ENCODE measurements at places on chromosomes 3 and 15.

- DNase-seq = no peak
Observed at GRCh38 chr3:122974764-122975162, 52.8 kb downstream of the SEMA5B start.

DNA sequence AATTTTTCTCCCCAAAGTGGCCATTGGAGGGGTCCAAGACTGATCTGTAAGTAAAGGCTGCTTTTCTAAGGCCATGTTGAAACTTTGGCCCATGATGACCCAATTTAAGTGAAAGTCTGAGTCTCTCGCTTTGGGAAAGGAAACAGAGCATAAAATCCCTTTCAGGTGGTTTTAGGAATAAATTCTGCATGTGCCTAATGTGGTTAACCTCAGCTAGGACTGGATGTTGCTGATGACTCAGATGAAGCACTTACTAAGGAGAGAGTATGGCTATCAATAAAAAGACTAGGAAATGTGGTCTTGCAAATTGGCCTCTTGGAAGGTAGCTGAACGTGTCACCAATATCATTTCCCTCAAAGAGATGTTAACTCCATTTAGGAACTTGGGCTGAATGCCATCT, 458.5 kb downstream of the AGBL1 start:
- no peak for DNase-seq

- DNase-seq = no peak
Observed at GRCh38 chr15:40594429-40594836, 384 bp downstream of the KNL1 start.

DNA sequence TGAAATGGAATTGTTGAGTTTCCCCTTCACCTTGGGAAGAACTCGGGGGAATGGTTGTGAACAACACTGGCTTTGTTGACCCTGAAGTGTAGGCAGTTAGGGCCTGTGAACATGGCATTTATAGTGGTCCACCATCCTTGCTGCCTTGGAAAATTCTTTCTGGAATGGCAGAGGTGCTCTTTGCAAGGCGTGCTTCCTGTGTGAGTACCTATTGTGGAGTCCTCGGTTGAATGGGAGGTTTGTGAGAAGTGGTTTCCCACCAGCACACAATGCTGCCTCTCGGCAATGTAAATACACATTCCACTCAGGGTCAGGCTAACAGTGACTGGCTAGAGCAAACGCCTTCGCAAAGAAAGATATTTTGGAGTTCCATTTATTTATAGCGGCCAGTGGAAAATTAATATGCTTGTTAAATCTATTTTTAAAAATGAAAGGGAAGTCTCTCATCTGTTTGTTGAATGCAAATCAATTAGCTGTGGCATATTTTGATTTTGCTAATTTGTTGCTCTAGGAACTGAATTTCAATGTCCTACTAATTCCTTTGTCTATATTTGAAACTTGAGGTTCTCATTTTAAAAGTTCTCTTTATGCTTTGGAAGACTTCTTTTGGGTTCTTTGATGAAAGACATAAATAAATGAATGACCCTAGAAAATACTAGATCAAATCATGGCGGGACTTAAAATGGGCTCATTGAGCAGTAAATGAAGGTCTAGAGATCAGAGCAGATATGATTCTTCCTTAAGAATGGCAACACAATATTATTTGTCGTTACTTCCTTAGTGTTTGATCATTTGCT, 59.5 kb downstream of the FNDC3B start:
- no peak for DNase-seq

GRCh38 chr15:37789881-37790280, 144.6 kb upstream of the TMCO5A start:
- DNase-seq = no peak

DNA sequence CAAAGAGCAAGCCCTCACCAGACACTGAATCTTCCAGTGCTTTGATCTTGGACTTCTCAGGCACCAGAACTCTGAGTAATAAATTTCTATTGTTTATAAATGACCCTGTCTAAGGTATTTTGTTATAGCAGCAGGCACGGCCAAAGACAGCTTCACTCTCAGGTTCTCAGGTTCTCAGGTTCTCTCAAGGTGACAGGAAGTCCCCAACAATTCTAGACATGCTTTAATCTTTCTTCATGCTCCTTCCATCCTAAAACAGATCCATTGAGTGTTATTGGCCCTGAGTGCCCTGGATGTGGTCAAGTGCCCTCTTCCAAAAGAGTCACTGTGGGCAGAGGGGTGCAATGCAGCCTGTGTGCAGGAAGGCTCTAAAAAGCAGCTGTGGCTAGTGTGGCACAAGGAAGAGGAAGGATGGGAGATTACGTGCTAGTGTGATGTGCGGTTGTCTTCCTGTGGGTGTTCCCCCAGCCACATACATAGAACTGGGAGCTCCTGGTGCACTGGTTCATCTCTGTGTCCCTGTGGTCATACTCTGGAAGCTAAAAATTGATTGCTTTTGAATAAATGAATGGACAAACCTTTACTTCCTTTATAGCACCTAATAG, 11.0 kb upstream of the RAB7A start:
- DNase-seq = no peak

DNA sequence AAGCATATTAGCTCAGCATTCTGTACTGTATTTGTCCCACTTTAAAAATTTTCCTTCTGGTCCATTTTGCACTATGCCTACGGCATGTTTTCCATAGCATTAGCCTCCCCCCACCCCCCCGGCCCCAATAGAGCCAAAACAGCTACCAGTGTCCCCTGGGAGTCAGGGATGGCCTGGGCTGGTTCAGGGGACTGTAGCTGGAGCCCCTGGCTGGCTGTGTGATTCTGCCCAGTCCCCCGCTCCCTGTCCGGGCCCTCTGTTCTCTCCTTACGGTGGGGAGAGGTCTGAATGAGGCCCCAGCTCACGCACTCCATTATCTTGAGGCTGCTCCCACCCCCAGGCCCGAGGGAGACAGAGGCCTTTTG, 70.1 kb downstream of the KLF15 start:
- DNase-seq = no peak

- no peak for DNase-seq
Observed at GRCh38 chr15:97165205-97165604, 795.3 kb upstream of the ARRDC4 start.

- no peak for DNase-seq
Observed at GRCh38 chr3:99544786-99545281, 93.6 kb upstream of the COL8A1 start.

- DNase-seq = no peak
Observed at GRCh38 chr15:83219026-83219425, 11.4 kb upstream of the HDGFL3 start.

- no peak for DNase-seq
Observed at GRCh38 chr3:192825657-192826200, 91.9 kb downstream of the MB21D2 start.

- no peak for DNase-seq
Observed at GRCh38 chr3:187889106-187889505, 143.8 kb upstream of the BCL6 start.

DNA sequence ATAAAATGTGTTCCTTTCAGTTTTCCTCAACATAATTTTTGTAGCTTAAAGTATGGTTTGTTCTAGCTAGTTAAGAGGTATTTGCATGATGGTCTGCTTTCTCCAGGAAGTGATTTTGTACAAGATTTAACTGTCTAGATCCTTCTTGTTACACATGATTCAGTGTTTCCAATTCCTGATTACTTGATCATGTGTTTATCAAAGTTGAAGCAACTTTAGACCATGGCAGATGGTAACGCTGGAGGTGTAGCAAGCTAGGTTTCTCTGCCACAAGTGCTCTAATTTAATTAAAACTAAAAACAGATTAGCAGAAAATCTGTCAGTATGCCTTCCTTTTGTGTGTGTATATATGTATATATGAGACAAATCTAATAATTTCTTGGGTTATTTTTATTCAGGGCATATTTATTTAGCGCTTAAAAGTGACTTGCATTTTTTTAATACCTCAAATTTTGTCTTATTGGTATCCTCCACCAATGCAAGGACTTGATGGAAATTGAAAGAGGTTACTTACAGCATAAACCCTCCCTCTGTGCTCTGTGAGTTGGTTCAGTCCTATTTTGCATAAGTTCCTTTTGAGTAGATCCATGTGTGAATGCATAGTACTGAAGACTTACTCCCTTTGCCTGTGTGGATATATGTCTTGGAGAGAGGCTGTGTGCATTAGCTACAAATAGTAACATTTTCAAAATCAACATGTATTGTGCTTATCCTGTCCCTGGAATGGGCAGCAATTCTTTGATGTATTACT, 157.3 kb upstream of the CGNL1 start:
- no peak for DNase-seq

DNA sequence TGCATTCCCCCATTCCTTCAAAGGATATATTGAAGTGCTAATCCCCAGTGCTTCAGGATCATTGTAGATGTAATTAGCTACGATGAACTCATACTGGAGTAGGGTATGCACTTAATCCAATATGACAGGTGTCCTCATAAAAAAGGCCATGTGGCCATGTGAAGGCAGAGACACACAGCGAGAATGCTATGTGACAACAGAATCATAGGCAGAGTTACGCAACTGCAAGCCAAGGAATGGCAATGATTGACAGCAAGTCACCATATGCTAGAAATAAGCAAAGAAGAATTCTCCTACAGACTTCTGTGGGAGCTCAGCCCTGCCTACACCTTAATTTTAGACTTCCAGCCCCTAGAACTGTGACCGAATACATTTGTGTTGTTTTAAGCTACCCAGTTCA, 875.6 kb upstream of the ROBO1 start:
- DNase-seq = no peak

DNA sequence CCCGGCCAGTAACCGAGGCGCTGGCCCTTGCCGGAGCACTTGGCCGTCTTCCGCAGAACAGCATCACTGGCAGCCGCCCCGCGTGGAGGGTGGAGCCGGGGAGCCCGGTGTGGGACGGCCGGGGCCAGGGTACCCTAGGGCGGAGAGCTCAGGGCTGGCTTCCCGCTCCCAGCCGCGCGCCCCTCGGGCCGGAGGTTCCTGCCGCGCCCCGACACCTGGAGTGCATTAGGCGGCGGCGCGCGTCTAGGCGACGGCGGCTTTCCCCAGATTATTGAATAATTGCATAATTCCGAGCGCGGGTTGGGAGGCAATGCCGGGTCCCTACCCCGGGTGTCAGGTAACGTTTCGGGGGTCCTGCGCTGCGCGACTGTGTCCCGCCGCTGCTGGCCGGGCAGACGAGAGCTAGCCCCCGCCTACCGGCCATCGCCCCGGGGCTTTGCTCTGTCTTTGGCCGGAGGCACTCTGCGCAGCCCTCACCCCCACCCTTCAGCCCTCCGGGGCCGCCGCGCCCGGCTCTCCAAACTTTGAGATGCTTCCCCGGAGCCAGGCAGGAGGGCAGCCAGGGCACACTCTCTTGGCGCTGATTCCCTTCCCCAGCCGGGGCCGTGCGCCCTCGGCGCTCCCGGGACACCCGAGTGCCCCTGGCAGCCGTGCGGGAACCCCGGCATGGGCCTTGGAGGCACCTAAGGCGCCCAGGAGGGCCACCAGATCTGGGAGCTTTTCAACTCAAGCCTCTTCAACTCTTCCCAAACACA, 749 bp downstream of the ITGA11 start:
- DNase-seq = no peak

DNA sequence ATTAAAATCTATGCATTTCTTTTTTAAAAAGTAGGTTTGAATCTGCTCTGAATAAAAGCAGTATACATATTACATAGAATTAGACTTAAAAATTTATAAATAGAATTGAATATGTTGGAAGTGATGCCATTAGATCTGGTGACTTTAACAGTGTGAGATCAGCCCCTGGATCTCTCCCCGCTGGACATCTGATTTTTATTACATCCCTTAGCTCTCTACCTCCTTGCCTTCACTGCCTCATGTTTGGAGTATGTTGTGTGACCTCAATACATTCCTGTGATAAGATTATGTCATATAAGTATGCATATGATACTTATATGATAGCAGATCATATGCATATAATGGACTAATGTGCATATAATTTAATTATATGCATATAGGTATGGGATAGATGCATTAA, 643.4 kb upstream of the NR2F2 start:
- no peak for DNase-seq

DNA sequence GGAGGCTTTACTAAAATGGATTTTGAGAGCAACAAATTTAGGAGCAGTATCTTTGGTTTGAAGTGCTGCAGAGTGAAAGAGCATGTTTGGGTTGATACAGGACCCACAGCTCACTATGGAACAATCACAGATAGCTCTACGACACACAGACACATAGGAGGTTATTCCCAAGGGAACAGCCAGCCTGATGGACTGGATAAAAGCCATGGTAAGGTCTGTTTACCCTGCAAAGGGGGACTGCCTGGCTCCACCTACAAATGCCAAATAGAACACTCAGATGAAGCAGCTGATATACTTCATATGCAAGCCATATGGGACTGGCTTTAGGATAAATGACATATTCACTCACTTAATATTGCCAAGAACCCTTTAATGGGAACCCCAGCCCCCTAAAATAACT, 75.4 kb downstream of the CDC25A start:
- no peak for DNase-seq

- no peak for DNase-seq
Observed at GRCh38 chr3:51510996-51511395, 11.2 kb upstream of the DCAF1 start.

DNA sequence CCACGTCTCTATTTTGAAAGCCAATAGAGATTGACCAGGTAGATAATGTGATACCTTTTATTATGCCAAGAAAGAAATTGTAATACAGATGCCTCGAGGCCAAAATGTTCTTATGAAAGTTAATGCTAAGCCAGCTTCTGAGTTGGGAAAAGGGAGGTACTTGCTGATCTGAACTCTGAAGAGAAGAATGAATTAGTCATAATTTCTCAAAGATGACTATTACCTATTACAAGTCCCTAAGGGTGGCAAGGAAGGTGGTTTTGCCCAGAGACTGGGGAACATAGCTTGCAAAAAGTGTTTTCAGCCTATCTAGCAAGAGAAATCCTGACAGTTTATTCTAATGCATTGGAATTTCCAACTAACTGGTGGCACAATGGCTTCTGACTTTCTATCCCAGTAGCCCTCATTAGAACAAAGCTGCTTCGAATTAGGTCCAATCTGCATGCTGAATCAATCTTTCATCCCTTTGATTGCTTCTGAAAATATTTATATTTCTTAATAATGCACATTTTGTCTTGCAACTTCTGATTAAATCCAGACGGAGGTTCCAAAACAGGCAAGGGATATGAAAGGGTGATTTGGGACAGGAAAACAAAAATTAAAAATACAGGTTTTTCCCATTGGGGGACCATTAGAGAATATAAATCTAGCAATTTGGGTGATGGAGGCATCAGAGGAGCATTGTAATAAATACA, 17.7 kb upstream of the NR2F2 start:
- DNase-seq = no peak

DNA sequence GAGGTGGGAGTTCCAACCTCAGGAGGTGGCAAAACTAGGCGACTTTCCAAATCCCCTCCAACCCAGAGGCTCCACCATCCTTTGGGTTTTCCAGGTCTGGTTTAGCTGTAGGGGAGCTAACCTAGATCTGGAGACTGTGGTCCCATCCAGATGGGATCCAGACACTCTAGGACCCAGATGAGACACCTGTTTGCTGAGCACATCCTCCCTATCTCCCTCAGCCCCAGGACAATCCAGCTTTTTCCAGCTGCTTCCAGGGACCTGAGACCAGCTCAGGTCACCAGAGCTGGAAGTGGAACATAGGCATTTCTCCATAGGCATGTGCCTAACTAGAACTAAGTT, 18.2 kb downstream of the CRTAP start:
- no peak for DNase-seq

All from stimulated activated CD4-positive, alpha-beta T cell treated with anti-CD3 and anti-CD28 coated beads, Interleukin-15, amount 100 ng/mL, for 1 hour (primary cell).